ENCODE measurements at places on chromosomes 16 and 17.
A peak's percentile ranks its signal among the peaks of the same experiment; 100 is the strongest.

- DNase-seq = no peak
Observed at GRCh38 chr17:42193216-42193968, 902 bp downstream of the GHDC start.

DNA sequence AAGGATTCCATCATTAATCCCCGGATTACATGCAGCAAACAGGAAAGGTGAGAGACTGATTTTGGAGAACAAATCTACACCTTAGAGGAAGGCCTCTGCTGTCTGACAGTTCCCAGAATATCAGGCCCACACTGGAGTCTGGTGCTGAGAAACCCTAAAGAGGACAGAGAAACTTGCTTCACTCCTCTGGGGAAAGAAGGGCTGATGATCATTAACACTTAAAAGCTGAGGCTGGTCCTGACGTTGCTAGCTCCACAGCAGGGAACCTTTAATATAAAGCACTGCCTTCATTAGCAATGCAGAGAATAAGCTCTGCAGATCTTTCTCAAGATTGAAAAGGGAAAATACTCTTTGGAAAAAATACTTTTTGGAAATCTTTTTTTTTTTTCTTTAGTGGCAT lies 1472.4 kb upstream of the GOT2 start:
- DNase-seq = no peak

- no peak for DNase-seq
Observed at GRCh38 chr16:29745853-29746345, at the start of gene C16orf54. C16orf54 (minus strand) TSS chr16:29745990; CDS start chr16:29744951, 1,039 bp downstream.

DNA sequence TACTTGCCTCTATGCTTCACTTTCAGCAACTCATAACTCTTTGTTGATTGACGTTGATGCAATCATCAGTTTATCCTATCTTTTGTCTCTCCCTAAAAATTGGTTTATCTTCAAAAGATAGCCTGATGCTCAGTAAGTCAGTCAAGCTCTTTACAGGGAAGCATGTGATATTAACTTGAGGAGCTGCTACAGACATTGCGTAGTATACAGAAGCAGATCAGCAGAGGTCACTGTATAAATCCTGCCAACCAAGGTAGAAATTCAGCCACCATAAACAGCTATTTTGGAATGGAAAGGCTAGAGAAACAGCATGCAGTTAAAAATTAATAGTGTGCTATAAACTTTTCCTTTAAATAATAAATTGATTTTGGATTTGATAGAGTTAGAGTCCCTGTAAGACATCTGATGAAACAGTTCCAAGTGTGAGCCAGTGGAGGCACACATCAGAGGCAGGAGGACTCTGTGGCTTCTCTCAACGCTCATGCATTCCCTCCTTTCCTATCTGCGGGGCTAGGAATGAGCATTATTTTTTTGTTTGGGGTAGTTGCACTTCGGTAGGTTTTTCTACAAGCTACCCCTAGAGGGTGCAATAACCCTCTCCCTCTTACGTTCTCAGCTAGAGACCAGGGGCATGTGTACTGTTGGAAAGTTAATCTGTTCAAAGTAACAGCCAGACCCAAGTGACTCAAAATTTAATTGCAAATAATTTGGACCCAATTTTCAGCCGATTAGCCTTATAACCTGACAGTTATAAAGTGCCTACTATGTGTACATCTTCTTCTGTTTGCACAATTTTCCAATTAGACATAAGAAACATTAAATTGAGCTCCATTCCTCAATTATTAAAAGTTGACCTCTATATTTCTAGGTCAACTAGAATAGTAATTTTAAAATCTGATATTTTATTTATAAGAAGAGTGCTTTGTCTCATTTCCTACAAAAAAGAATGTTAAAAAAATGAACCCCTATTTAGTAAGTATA lies 647.7 kb upstream of the SOX9 start:
- DNase-seq = peak; percentile 22

DNA sequence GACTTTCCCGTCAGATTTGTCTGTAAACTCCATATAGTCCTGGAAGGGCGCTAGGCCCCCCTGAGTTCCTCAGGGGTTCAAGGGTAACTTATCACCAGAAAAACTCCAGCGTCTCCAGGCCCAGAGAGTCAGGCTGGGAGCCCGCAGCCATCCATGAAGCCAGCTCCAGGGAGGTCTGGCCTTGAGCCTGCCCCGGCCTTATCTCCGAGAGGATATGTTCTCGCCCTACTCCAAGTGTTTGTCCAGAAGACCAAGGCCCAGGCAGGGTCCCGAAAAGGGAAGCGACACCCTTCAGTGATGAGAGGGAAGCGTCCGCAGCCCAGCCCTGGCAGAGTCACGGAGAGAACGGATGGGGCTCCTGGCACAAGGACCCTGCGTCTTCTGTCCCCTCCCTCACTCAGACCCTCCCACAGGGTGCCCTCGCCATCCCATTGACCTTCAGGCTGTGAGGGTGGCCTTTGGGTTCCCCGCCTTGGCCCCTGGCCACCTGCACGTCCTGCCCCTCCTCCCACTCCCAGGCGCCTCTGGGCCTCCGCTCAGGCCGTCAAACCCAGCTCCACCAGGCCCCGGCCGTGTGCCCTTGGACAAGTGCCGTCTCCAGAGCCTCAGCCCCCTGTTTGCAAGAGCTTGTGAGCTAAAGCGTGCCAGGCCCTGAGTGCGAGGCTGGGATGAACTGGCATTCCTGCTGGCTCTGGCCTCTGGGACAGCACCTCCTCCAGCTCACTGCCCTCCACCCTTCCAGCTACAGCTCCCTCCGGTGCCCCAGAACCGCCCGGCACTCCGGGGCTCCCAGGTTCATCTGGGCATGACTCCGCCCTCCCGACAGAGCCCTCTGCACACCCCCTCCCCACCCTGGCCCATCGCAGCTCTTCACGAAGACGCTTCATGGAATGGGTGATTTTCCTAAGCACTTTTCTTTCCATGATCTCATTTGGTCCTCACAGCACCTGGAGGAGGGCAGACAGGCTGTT lies 83.4 kb downstream of the ZDHHC7 start:
- DNase-seq = no peak

GRCh38 chr17:72353502-72353901 lies 232.7 kb downstream of the SOX9 start:
- DNase-seq = no peak

DNA sequence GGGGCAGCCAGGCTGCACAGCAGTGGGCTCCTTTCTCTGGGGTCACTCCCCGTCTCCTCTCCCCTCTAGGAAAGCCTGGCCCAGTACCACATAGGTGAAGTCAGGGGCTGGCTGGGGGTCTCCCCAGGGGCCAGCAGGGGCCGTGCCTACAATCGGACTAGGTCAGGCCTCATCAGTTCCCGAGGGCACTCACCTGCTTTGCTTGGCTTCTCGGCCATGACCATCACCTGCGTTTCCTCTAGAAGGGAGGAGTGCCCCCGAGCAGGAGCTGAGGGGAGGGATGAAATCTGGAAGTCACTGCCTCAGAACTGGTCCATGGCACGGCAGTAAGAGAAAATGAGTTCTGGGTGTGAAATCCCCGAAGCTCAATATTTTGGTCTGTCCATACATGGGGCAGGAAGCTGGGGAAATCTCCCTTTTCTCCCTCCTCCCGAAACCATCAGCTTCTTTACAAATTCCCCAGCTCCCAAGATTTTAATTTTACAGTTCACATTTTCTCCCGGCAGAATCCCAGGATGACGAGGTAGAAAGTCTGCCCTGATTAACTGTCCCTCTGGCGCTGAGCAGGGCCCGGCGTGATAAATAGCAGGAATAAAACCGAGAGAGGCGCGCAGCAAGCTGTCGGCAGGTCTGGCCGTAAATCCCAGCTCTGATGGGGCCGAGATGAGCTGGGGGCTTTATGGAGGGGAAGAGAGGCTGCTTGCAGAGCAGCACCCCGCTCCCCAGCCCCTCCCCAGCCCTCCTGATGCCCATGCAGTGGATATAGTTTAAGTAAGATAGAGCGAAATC lies 172.1 kb downstream of the RBFOX3 start:
- DNase-seq = no peak

DNA sequence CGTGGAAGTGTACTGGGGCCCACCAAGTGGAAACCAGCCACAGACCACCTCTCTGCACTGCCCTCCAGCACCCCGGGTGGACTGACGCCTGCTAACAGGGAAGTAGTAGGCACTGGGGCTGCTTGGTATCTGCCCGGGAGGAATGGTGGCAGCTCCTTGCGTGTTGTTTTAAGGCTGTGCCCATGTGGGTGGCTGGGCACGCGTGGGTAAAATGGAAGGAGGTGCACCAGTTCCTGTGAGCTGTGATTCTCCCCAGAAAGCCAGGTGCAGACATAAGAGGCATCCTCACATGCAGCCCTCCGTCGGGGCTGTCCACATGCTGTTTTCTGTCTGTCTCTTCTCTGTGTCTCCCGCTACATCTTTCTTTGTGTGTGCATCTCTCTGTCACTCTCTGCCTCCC lies 122.3 kb downstream of the ENGASE start:
- DNase-seq = no peak

DNA sequence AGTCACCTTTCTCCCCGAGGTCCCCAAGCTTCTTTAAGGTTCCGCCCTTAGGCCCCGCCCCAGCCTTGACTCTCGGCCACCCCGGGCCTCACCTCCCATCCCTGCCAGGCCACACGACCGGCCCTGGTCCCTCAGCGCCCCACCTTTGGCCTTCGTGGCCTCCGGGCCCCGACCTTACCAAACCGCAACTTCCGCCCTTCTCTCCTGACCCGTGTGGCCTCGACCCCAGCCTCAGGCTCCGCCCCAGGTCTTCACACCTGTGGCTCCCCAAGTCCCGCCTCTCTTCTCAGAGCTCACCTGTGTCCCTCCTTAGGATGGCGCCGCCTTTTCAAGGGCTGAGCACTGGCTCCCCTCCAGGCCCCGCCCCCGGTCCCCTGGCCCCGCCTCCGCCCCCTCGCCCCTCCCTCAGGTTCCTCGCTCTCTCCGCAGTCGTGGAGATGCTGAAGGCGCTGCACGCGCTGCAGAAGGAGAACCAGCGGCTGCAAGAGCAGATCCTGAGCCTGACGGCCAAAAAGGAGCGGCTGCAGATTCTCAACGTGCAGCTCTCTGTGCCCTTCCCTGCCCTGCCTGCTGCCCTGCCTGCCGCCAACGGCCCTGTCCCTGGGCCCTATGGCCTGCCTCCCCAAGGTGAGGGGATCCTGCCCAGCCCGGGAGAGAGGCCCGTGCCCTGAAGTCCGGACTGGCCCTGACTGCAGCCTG lies 10.0 kb upstream of the CISD3 start:
- DNase-seq = no peak

GRCh38 chr16:1416521-1416941 lies 2.0 kb upstream of the UNKL start:
- DNase-seq = no peak

DNA sequence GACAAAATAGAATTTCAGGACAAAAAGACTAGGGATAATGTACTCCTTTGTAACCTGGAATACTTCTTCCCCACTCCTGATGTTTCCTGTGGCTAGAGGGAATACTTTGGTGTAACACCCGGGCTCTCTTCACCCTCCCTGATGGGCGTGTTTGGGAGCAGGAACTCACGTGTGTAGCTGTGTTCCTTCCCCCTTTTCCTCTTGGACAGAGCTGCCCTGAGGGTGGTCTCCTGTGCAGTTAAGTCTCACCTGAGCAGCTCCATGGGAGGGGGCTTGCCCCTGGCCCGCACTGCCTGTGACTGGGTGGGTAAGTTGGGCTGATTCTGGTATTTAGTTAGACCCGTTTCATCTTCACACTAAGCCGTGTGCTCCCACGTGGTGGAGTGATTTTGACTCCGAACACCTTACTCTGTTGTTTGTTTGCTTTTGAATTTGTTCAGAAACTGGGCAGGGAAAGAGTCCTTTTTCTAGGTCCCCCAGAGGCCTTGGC lies 87.9 kb downstream of the OR1D5 start:
- no peak for DNase-seq

GRCh38 chr16:79598348-79599181 lies 2.0 kb downstream of the MAF start:
- no peak for DNase-seq

DNA sequence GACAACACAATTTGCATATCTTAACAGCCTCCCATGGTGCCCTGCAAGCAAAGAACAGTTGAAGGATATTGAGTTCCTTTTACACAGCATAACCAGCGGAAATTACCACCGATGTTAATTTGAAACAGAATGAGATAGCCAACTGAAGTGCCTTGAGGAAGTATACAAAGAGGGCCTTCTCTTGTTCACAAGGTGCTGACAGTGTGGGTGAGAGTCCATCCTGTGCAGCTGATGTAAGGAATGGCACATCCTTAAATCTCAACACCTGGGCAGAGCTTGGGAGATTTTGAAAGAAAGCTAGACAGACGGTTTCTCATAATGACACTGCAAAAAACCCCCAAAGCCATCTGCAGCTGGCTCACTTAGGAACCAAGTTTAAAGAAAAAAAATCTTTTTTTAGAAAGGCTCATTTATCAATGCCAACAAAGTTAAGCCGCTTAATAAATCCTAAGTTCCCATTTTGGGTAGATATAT lies 818.6 kb downstream of the KCNJ2 start:
- DNase-seq = no peak

DNA sequence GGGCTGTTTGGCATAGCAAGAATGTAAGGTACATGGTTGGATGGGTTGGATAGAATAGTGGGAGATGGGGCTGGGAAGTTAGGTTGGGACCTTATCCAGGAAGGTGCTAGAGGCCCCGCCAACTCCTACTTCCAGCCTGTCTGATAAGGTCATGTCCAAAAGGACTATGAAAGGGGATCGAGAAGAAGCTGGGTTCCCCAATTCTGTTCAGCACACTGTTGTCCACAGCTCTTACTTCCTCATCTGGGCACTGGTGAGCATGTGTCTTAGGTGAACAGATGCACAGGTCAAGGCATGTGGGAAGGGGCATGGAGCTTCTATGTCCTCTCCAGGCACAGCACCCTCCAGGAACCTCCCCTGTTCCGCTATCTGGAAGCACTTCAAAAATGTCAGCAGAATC lies 5.6 kb upstream of the ULK2 start:
- no peak for DNase-seq

GRCh38 chr17:34306466-34306865 lies 12.8 kb upstream of the CCL8 start:
- DNase-seq = no peak

- DNase-seq = no peak
Observed at GRCh38 chr16:52964290-52964689, 88.4 kb downstream of the CHD9NB start.

DNA sequence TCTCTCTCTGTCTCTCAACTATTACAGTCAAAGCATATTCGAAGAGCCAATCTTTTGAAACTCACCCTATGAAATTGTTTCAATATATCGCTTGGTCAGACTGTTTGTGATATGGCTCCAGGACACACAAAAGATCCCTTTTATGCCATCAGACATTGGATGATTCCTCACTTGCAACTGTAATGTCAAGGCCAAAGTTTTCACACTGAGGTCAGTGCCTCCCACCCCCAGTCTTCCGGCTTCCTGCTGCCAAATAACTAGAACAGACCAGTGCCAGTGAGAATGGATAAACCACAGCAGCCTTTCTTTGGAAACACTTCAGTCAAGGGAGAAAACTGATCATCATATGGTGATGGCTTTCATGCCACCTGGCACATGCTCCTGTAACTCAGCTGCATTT lies 321.9 kb upstream of the ZFHX3 start:
- DNase-seq = no peak

- DNase-seq = no peak
Observed at GRCh38 chr16:29903590-29903989, 3.3 kb downstream of the ASPHD1 start.

DNA sequence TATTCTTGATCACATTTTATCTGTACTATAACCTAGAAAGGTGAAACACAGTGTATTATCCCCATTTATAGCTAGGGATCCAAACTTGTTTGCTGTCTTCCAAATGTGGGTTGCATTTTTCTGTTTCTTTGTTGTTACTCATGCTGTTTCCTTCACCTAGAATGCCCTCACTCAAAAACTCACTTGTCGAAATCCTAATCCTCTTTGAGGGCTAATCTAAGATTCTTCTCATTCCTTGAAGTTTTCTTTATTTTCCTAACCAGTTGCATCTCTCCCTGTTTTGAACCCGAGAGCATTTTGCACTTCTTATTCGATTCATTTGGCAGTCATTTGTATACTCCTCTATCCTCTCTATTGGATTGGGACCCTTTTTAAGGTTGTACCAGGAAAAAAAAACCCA lies 9.6 kb downstream of the CALCOCO2 start:
- no peak for DNase-seq

All from non-pigmented ciliary epithelial cell (primary cell).